ENCODE measurements at places on chromosomes 5 and 9.

- no peak for DNase-seq
Measured at GRCh38 chr9:15549611-15550010, 3.2 kb upstream of the CCDC171 start.

DNA sequence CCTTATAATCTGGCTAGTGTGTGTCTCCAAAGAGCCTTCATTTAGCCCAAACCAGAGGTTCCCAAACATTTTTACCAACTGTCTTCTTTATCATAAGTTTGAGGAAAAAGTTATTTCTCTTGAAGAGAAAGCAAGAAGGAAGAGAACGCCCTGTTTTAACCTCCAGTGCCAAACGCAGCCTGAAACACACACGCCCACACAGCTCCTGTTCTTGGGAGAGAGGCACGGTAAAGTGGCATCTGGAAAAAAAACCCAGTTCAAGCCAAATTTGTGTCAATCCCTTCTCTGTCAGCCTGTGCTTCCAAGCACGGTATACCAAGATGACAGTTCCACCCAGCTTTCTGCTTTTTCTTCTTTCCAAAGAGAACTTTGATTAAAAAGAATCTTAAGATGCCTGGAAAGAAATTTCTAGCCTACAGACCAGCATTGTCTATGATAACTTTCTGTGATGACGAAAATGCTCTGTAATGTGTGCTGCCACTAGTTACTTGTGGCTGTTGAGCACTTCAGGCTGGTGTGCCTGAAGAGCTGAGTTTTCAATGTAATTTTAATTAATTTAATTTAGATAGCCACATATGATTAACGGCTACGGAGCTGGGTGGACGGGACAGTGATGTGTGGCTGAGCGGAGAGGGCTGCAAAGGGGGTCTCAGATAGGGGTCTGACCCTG lies 62.3 kb downstream of the ACER2 start:
- DNase-seq, result no peak

GRCh38 chr5:167971706-167972105 lies 319.7 kb upstream of the WWC1 start:
- DNase-seq, result no peak

GRCh38 chr5:150497274-150497988 lies 10.5 kb upstream of the NDST1 start:
- DNase-seq, result peak; percentile 93

GRCh38 chr5:168339109-168339771 lies 47.8 kb downstream of the WWC1 start:
- no peak for DNase-seq

GRCh38 chr5:148957591-148958202 lies 105.2 kb downstream of the SH3TC2 start:
- DNase-seq, result peak; percentile 49

GRCh38 chr9:532707-533106 lies 308.8 kb upstream of the DMRT1 start:
- DNase-seq, result no peak

- no peak for DNase-seq
Measured at GRCh38 chr9:133632806-133633680, 3.1 kb upstream of the DBH start.
